ENCODE measurements at places on chromosomes 7 and 10.

GRCh38 chr10:68302503-68302823, 29.4 kb upstream of the HNRNPH3 start:
- no peak for DNase-seq

DNA sequence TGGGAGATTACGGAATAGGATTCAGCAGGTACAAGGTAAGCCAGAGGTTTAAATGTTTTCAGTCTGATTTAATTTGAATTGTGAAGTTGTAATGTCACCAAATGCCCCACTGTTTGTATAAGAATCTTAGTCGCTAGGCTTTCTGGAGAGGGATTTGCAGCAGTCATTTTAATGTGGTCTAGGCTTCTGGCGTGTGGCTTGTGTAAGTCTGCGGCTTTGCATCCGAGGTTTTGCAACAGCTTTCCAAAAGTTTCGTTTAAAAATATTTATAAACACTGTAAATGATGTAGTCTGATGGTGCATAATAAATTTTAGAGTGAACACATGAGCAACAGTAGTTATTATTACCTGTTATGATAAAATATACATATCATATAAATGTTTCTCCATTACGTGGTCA, 26.1 kb upstream of the BHLHA15 start:
- DNase-seq: no peak

GRCh38 chr7:91263384-91264045, 718 bp upstream of the FZD1 start:
- no peak for DNase-seq

DNA sequence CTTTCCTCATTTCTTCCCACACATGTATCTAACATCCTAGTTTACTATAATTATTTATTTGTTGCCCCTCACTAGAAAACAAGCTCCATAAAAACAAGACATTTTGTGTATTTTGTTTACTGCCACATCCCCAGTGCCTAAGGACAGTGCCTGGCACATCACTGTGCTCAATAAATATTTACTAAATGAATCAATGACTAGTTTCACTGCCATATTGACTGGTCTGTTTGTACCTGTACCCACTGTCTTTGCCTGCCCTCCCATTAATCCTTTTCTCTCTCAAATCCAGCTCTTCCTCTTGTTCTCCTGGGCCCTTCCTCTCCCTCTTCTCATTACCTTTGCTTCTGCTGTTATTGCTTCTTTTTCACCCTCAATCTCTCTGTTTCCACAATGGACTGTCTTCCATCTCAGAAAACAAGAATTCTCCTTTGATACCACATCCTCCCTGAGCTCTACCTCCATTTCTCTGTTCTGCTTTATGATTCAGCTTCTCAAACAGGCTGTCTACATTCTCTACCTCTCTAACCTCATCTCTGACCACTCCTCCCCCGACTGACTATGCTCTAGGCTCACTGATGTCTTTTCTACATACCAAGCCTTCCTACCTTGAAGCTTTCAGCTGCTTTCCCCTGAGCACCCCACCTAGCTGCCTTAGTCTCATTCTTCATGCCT, 8.3 kb upstream of the FAM133B start:
- DNase-seq: no peak

GRCh38 chr10:96719200-96719599, 1.1 kb downstream of the PIK3AP1 start:
- DNase-seq: no peak

GRCh38 chr10:124217906-124218804, 124.8 kb upstream of the CHST15 start:
- DNase-seq: peak; percentile 59

GRCh38 chr7:95861041-95861440, 88.7 kb downstream of the DYNC1I1 start:
- no peak for DNase-seq

DNA sequence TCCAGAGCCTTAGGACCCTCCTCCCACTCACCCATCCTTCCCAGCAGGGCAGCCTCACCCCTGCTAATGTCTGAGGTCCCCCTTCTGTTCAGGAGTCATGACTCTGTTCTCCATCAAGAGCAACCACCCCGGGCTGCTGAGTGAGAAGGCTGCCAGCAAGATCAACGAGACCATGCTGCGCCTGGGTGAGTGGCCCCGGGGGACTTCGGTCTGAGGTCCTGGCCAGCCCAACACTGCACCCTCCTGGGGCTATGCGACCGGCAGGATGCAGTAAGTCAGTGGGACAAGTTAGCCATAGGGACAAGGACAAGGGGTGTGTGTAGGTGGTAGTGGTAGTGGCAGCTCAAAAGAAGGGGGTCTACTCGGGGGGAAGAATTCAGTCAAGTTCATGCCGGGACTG, 16.2 kb upstream of the AHCYL2 start:
- DNase-seq: no peak

- DNase-seq: no peak
Observed at GRCh38 chr7:42699380-42700178, 212.3 kb downstream of the C7orf25 start.

- DNase-seq: no peak
Observed at GRCh38 chr10:451021-451471, 238.4 kb downstream of the DIP2C start.

DNA sequence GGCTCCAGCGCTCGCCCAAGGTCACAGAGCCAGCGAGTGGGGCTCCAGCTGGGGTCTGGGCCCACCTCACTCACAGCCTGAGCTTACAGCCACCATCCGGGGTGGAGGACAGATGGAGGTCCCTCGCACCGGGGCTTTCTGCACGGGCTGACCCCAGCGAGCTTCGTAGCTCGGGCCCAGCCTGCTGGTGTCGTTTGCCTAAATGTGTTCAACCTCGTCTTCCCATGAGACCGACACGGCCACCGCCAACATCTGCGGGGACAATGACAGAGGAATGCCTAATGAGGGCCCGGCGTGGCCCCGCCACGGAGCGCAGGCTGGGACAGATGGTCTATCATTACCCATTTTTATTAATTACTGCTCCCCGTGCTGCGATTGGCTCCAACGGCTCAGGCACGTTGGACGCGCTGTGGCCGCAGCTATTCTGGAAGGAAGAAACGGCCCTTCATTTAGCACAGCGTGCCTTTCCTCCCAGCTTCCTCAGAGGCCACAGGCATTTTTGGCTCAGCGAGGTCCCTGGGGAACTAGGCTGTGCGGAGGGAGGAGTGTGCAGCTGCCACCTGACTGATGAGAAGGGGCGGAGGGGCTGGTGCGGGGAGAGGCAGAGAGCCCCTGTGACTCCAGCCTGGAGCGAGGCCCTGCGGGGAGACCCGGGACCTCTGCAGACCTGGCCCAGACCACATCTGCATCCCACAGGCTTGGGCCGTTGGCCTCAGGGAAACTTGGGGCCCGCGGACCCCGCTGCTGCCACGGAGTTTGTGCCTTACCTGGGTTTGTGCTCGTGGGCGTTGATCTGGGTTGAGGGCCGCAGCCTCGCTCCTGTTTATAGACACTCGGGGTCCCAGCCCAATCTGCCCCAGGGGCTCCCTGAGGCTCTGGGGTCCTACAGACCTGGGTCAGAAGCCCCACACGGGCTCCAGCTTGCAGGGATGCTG, 22.9 kb upstream of the ELFN1 start:
- no peak for DNase-seq

DNA sequence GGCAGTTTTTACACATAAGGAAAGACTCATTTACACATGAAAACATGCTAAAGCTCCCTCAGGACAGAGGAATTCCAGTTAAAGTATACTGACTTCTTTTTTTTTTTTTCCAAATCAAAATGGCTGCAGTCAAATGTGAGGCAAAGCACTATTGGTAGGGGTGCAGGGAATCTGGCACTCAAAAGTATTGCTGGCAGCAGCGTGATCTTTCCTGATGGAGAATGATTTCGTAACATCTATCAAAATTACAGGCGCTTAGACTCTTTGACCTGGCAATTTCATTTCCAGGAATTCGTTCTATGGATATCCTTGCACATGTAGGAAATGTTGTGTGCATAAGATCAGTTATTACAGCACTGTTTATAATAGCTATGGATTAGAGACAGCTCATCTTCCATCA, 65.7 kb downstream of the VSTM4 start:
- no peak for DNase-seq

DNA sequence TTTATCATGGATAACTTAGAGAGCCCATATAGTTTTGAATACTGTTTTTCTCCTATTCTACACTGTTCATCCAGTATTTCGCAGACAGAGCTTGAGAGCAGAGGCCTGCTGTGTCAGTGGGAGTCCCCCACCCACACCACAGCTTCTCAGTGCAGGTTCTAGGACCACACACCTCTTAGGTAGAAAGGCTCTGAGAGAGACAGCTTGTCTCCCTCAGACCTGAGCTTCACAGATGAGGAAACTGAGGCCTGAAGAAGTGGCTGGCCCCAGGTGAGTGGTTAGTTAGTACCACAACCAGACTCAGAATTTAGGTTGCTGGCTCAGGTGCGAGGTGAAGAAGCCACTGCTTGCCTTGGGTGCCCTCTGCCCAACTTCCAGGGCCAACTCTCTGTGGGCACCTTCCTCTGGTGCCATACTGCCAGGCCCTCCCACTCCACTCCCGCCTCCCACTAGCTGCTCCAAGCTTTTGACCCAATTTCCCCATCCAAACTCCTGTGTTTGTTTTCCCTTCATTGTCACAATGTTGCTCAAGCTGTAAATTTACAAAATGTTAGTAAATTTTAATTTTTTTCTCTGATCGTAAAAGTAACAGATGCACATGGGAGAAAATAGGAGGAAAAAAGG, 7.6 kb upstream of the HILPDA start:
- no peak for DNase-seq

- peak; percentile 88 for DNase-seq
Observed at GRCh38 chr10:71838264-71839211, 12.5 kb downstream of the PSAP start.

GRCh38 chr7:137881607-137882260, 35.0 kb upstream of the DGKI start:
- DNase-seq: no peak

- DNase-seq: no peak
Observed at GRCh38 chr10:42876476-42876875, 93.9 kb downstream of the BMS1 start.
